ENCODE measurements at places on chromosomes 2 and 18.

DNA sequence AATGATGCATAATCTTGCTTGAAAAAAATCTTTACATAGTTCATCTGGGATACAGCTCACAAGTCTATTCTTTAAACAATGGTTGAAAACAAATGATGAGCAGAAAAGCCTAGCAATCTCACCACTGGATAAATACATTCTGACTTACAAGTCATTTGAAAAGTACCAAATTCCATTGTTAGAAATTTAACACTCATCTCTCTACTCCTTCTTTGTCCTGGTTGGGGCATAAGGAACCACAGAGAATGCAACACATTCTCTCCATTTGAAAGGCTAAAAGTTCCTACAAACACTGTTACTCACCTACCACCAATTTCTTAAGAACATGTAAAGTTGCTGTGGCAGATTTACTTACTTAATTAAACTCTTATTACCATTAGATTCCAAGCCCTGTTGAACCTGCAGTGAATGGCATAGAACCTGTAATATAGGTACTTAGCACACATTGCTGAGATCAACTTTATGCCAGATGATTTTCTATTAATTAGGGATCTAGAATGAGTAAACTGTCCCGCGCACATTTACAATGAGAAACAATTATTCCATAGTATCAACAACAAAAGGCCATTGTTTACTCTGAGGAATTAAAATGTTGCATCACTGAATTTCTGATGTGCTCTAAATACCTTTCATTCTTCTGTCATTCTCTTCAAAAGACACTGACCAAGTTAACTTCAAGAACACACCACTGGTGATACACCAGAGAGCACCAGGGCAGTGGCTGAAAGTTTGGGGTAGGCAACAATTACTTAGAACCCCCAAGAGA lies 69.6 kb downstream of the CABYR start:
- no peak for DNase-seq

- no peak for DNase-seq
These were observed 197.7 kb downstream of the UBE2E3 start for GRCh38 chr2:181178130-181178529.

- DNase-seq = no peak
These were observed 5.6 kb upstream of the SP9 start for GRCh38 chr2:174328961-174329715.

GRCh38 chr2:200765139-200765951 lies 46.4 kb upstream of the BZW1 start:
- peak; percentile 44 for DNase-seq

GRCh38 chr18:48832938-48833700 lies 117.6 kb downstream of the SMAD7 start:
- peak; percentile 24 for DNase-seq

GRCh38 chr2:177260379-177260778 lies 4.1 kb downstream of the NFE2L2 start:
- DNase-seq = no peak

DNA sequence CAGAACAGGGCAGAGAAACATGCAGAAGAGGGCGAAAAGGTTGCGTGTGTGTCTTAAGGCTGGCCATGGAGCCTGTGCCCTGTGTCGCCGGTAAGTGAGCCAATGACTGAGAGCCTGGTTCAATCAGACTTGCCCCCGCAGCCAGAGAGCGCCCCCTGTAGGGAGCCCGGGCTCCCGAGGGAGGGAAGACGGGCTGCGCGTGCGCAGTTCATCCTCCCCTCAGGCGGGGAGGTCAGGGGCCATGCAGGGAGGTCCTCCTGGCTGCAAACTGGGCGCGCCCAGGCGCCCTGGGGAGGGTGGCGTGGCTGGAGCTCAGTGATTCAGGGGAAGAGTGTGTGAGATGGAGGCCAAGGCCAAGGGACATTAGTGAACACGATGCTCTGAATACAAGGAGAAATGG lies 276.6 kb downstream of the PHLPP1 start:
- DNase-seq = no peak

DNA sequence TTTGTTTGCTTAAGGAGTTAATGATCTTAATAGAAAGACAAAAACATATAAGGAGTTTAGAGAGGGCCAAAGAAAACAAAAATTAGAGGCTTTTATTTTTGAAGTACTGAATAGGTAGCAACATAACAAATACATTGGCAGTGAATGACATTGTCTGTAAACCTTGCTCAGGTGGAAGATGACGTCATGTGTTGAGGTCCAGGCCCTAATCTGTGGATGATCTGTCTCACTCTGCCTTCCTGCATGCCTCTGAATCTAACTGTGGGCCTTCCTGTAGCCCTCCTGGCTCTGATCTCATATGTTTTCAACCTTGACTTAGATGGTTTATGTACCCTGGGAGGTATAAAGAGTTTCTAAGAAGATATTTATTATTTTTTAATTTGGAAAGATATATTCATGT lies 58.1 kb upstream of the DYNAP start:
- DNase-seq = no peak

DNA sequence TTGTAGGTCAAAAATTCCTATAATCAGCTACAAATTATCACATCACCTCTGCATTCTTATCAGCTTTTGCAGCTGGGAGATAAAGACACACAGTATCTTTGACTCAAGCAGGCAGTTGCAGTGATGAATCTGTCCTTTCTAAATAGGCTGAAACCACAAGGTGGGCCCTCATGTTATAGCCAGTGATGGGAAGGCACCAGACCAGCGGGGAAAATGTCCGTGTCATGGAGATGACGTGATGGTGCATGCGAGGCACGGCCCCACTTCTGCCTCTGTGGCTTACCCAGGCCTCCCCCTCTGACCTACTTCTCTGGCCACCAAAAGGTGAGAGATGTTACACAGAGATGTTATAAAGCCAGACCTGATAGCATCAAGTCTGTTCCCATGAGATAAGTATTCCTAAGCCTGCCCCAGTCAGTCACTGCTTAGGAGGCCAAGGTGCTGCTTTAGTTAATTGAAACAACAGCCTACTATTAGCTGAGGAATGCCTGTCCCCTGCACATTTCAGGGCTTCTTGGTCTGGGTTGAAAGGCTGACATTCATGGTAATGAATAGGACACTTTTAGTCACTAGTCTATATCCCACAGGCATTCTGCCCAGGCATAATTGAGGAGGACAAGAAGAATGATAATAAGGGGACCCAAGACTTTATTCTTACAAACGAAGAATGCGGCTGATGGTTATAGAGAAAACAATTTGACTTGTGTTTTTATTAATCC lies 327.9 kb downstream of the LPIN1 start:
- no peak for DNase-seq

DNA sequence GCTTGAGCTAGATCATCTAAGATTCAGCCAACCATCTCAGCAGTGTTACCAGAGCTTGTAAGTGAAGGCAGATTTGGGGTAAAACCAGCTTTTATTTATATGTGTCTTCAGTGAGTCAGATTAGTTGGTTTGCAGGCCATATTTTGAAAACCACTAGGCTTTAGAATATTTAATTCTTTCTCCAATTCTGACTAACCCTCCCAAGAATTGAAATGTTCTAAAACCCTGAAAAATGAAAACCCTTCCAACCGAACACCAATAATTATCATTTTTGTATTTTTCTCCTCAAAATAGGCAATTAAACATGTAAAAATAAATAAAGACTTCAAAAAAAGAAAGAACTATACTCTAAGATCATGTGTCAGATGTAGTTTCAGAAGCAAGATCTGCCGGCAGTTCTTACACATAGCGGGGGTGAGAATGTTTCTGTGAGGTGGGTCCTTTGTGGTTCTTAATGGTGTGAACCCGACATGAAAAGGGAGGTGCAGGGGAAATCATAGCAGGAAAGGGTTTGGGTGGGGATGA lies 14.2 kb downstream of the PLEK start:
- DNase-seq = no peak

DNA sequence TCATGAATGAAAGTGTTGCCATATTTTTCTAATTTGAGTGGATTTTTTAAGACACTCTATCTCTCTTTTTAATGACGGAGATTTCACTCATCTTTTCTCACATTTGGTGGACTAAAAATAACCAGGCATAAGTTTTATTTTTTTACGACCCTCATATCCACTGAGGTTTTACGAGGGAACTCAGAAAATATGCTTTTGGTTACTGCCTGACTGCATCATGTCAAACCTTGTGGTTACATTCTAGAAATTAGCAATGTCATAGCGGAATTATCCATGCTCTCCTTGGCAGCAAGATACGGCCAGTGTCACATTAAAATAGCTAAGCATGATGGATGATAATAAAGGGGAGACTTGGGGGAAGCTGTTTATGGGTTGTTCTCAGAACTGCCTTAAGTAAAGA lies 428.6 kb upstream of the FSHR start:
- DNase-seq = no peak

DNA sequence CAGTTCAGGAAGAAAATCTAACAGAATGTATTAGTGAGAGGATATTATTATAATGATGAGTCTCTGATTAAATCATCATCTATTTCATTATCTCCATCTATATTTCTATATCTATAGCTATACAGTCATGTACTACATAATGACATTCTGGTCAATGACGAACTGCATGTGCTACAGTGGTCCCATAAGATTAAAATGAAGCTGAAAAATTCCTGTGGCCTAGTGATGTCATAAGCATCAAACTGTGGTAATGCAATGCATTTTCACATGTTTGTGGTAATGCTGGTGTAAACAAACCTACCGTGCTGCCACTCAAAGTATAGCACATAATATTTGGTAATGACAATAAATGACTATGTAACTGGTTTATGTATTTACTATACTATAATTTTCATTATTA lies 1127.9 kb upstream of the CHAC2 start:
- DNase-seq = no peak

GRCh38 chr18:4549164-4549872 lies 94.2 kb upstream of the DLGAP1 start:
- DNase-seq = no peak

- no peak for DNase-seq
These were observed 51.0 kb downstream of the KCNG2 start for GRCh38 chr18:79848579-79849327.

DNA sequence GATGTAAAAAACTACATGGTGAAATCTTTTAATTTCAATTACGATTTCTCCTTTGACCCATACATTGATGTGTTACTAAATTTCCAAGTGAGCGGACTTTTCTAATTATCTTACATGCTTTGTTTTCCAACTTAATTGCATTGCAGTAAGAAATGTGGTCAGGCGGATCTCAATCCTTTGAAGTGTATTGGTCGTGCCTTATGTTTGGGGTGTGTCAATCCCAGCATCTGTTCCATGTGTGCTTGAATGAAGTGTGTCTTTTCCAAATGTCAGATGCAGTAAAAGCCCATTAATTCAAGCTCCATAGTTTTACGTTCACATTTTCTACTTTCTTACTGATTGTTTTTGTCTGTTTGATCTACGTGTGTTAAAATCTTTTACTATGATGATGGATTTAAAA lies 113.1 kb downstream of the UXS1 start:
- no peak for DNase-seq

DNA sequence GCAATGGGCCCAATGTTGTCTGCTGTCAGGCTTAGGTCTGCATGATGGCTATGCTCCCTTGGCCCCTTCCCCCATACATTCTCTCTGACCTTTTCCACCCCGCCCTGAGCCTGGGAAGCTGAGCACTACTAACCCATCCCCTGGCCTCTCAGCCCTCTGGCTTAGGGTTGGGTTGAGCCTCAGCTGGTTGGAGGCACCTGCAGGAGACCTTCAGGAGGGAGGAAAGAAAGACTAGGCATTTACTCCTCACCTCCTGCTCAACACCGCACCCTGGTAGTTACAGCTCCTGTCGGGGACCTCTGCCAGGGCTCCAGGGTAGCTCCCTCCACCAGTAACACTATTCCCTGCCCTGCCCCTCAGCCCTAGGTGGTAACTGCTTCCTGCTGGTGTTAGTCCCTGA lies 80.5 kb downstream of the GALNT14 start:
- no peak for DNase-seq

DNA sequence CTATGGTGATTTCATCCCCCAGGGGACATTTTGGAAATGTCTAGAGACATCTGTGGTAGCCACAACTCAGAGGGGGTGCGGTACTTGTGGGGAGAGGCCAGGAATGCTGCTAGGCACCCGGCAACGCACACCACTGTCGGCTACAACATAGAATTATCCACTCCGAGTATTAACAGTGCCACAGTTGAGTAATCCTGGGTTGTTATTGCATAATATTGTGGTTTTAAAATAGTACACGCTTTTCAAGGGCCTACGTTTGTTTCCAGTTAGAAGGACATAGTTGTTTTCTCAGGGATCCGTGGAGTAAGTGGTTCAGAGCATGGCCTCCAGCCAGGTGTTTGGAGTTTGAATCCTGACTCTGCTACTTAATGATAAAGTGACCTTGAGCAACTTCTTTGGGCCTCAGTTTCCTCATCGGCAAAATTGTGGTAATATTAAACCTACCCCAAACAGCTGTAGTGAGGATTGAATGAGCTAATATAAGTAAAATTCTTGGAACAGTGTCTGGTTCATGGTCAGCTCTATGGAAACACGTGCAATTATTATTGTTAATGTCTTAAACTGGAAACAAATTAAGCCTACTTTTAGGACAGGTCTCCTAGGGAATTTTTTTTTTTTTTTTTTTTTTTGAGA lies 24.5 kb downstream of the CYP27A1 start:
- DNase-seq = no peak

- DNase-seq = no peak
These were observed 497.4 kb downstream of the TGIF1 start for GRCh38 chr18:3947383-3947782.

DNA sequence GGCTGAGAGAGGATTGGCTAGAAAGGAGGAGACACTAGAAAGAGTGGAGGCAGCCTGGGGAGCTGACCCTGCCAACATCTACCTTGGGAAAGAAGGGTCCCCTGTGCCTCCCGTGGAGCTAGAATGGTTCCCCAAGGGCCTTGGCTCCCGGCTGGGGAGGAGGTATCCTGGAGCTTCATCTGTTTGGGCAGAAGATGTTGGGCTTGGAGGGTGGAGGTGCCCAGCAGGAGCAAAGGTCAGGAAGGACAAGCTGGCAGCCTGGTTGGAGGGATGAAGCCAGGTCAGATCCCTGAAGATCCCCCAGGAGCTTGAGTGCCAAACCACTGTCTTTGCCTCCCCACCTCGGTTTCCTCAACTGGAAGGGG lies 2.9 kb downstream of the ATP6V1B1 start:
- DNase-seq = no peak

- no peak for DNase-seq
These were observed 44.6 kb downstream of the COBLL1 start for GRCh38 chr2:164796999-164797398.

- no peak for DNase-seq
These were observed 12.2 kb downstream of the ROCK1 start for GRCh38 chr18:21099442-21099841.

DNA sequence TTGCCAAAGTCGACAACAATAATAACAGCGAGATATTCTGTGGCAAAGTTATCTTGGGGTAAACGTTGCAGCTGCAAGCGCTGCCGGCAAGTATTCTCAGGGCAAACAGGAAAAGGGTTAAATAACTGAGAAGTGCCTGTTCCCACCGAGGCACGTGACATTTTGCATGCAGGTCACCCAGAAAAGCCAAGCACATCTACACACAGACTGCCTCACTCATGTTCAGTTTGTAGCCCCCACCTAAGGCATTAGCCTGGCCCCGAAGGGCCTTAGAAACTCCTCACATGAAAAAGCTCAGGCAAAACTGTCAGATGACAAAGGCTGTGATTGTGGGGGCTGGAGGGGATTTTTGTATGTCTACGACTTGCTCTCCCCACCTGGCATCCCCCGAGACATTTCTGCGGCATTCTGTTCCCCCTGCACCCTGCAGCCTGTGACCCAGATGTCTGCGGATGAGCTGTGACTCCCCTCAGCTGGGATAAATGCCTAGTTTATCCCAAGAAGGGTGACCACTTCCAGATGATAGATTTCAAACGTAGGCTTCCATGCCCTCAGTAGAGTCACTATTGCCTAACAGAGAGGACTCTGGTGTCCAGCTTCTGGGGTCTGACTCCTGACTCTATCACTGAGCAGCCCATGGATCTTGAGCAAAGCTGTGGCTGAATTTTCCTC lies 215.2 kb upstream of the SIX2 start:
- DNase-seq = no peak

GRCh38 chr2:158128168-158128973 lies 26.7 kb downstream of the UPP2 start:
- no peak for DNase-seq
